ENCODE measurements at places on chromosomes 3 and 15.

DNA sequence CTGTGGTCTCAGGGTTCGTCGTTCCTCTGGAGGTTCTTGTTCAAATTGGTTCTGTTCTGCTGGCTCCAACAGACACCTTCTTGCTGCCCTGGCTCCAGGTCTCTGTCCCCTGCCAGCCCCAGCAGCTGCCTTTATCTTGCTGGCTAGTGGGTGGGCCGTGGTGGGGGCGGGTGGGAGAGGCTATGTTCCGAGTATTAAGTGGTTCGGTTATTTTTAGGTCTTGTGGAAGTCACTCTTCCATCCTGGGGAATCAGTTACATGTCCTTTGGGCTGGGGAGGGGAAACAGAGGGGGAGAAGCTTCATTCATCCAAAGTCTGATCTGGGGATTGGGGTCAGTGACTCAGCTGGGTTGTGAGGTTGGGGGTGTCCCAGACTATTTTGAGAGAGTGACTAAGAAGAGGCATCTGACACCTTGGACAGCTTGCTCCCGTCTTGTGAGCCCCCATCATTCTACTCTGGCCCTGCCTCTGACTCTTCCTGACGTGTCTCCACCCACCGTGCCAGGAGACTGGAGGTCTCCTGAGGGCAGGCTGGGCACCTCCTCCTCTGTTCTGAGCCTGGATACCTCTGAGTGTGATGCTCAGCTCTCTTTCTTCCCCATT, at the start of gene XIRP1:
XIRP1 (minus strand) TSS at position 106 of the 603 bp plus-strand sequence. CDS start 3,150 bp downstream, outside the sequence.
- no peak for DNase-seq

DNA sequence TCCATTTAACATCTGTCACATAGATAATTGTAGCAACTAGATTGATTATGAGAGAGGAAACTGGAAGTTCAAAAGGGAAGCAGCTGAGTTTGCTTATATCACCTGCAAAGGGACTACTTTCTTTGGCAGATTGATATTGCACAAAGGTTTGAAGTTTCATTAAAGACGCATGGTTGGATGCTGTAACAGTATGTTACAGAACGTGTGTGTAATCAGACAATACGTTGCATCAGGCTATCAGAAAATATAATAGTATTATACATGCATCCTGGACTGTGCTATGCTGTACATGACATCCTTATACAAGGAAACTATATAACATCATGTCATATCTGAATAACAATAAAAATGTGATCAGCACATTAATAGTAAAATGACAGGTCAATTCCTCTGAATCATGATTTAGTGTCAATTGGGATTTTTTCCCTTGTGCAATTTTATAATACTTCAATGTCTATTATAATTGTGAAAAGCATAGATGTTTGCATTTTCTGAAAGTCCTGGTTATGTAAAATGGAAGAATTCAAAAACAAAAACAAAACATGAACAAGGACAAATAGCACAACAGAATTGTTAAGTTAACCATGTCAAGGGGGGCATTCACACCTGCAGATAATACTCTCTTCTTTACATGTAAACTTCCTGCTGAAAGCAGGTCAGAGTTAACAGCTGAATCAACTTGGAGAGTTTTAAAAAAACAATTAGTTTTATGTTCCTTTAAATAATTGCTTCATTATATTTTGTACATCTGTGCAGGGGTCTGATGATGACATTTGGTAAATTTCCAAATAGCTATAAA, 283.2 kb upstream of the KCNH8 start:
- DNase-seq = no peak

DNA sequence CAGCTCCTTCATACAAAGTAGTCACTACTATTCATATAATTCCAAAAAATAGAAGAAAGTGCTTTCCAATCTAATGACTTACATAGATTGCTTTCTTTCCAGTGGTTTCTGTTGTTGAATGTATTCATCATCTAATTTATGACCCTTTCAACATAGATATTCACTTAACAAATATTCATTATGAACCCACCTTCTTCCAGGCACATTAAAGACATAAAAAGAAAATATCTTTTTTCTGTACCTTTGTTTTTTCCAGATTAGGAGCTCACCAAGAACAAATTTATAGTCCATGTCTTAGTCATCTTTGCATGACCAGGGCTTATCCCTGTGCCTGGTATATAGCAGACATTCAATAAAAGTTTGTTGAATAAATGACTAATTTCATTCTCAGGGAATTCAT, 32.4 kb upstream of the PDZRN3 start:
- no peak for DNase-seq

- no peak for DNase-seq
Measured at GRCh38 chr3:69072928-69073327, 7.2 kb downstream of the UBA3 start.

DNA sequence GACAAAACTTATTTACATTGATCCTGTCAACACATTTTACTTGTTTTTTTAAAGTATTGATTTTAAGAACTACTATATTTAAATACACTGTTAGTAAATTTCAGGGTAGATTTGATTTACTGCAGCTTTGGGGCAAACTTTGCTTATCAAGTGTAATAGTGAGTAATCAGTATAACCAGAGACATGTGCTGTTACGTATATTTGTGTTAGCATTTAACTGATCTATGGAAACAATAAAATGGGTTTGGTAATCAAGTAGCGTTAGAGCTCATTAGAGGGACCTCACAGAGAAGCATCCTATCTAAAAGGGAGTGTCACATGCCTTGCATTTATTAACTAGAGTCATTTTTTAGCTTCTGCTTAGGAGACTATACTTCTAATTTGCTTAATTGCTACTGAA, 131.5 kb upstream of the ALCAM start:
- no peak for DNase-seq
